GM03348 (cell line): ENCODE measurements at places on chromosomes 7 and 10.
A peak's percentile ranks its signal among the peaks of the same experiment; 100 is the strongest.

DNA sequence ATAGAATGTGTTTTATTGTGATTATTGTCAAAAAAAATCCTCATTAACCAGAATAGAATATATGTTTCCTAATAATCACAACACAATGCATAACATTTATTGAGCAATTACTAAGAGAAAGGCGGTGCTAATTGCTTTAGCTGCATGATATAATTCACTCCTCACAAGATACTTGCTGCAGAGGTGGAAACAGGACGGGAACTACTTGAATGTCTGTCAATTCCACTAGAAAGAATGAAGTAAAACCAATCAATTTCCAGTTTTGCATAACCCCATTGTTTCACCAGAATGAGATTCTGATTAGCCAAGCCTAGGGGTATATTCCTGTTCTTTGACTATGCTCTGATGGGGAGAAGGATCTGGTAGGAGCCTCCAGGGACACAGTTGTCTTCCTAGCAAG lies 239.1 kb upstream of the NRP1 start:
- DNase-seq: no peak

GRCh38 chr7:94970085-94970576 lies 62.7 kb downstream of the PPP1R9A start:
- no peak for DNase-seq

DNA sequence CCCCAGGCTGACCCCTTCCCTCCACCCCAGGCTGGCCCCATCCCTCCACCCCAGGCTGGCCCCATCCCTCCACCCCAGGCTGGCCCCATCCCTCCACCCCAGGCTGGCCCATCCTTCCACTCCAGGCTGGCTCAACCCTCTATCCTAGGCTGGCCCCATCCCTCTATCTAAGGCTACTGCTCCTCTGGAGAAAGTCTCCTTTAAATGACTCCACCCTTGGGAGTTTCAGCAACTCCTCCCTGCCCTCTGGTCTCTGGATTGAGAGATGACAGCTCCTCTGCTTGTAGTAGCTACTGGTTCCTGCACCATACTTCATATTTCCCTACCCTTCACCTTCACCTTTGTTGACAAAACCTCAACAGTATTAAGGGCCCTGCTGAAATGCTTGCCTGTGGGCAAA lies 8.5 kb downstream of the PRLHR start:
- no peak for DNase-seq

DNA sequence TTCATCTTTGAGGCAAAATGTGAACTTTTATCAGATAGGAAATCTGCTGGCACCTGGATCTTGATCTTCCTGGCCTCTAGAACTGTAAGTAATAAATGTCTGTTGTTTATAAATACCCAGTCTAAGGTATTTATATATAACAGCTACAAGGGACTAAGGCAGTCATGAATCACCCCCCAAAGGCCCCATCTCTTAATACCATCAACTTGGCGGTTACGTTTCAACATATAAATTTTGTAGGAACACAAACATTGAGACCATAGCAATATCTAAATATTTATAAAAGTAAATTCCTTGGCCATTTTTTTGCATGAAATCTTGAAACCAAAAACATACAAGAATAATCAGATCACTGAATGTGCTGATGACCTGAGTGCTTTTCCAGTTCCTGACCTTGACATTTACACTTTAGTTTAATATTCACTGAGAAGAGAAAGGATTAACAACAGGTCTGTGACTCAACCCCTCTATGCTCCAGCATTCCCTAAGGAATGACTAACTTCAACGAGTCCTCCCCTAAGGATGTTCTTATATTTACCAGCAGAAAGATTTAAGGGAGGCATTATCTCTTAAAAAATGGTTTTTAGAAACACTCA lies 1438.5 kb upstream of the CELF2 start:
- no peak for DNase-seq

DNA sequence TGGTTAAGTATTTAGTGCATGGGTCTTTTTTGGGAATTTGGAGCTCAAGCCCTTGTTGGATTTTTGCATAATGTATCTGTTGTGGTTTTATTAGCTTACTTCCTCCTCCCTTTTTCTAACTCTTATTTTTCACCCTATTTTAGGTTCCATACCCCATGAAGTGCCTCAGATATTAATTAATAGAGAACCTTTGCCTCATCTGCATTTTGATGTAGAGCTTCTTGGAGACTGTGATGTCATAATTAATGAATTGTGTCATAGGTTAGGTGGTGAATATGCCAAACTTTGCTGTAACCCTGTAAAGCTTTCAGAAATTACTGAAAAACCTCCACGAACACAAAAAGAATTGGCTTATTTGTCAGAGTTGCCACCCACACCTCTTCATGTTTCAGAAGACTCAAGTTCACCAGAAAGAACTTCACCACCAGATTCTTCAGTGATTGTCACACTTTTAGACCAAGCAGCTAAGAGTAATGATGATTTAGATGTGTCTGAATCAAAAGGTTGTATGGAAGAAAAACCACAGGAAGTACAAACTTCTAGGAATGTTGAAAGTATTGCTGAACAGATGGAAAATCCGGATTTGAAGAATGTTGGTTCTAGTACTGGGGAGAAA lies 28.0 kb downstream of the SIRT1 start:
- peak; percentile 38 for DNase-seq

GRCh38 chr7:98251231-98251600 lies 816 bp downstream of the TECPR1 start:
- DNase-seq: no peak

DNA sequence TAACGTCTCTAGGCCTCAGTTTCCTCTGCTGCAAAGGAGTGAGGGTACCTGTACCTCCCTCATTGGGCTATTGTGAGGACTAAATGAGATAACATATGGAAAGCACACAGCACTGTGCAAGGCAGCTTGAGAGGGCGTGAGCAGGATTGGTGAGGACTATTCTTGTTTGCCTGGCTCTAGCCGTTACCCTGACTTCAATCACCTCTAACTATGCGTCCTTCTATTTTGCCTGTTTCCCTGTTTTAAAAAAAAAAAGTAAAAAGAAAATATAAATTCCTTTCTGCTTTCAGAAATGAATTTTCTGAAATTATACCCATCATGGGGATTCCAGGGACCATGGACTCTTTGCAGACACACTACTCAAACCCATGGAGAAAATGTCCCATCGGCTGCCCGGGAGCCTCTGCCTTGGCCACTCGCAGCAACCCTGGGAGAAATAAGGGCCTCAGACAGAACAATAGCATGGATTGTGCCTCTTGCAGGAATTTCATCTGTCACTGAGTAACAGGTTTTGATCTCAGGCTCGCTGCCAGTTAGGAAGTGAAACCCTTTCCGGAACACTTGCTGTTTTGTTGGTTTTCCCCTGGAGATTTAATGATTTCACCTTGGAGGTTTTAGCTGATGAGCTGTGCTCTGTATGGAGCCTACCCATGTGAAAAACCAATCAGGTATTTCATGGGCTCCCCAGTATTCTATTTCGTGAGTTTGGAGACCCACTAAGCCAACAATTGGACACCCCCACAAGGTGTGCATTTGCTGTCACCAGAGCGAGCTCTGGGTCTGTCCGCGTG lies 55.6 kb downstream of the STEAP1B start:
- no peak for DNase-seq

DNA sequence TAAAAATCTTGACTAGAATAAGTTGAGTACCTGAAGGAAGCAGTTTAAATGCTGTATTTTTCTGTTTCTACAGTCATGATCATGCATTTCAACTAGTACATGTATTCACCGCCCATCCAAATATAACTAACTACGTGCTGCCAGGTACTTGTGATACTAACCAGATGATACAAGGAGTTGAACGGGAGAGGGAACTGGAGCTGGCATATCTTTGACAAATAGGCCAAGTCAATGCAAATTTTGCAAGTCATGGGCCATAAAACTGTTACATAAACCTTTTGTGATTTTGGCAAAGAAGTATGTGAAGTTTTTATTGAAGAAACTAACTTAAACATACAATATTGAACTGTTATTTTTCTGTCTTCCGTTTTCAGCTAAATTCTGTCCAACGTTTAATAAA lies 14.5 kb downstream of the NUP42 start:
- no peak for DNase-seq

DNA sequence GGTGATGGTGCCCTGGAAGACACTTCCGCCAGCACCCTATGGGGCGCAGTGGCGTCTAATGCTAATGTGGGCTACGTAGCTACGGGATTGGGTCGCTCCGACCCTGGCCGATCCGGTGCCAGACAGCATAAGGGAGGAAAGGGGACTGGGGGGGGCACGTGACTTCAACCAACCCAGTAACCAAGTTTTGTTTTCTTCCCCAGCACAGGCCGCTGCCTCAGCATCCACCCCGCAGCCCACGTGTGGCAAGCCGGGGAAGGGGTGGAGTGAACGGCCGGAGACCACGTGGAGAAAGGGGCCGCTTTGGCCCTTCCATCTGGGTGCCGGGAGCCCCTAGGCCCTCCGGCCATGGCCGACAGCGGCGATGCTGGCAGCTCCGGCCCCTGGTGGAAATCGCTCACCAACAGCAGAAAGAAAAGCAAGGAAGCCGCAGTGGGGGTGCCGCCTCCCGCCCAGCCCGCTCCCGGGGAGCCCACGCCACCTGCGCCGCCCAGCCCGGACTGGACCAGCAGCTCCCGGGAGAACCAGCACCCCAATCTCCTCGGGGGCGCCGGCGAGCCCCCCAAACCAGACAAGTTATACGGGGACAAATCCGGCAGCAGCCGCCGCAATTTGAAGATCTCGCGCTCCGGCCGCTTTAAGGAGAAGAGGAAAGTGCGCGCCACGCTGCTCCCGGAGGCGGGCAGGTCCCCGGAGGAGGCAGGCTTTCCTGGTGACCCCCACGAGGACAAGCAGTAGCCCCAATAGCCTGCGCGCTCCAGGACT lies 2.5 kb downstream of the PRR15 start:
- peak; percentile 59 for DNase-seq

- peak; percentile 67 for DNase-seq
Measured at GRCh38 chr10:99234041-99234790, 1.4 kb downstream of the HPSE2 start.

DNA sequence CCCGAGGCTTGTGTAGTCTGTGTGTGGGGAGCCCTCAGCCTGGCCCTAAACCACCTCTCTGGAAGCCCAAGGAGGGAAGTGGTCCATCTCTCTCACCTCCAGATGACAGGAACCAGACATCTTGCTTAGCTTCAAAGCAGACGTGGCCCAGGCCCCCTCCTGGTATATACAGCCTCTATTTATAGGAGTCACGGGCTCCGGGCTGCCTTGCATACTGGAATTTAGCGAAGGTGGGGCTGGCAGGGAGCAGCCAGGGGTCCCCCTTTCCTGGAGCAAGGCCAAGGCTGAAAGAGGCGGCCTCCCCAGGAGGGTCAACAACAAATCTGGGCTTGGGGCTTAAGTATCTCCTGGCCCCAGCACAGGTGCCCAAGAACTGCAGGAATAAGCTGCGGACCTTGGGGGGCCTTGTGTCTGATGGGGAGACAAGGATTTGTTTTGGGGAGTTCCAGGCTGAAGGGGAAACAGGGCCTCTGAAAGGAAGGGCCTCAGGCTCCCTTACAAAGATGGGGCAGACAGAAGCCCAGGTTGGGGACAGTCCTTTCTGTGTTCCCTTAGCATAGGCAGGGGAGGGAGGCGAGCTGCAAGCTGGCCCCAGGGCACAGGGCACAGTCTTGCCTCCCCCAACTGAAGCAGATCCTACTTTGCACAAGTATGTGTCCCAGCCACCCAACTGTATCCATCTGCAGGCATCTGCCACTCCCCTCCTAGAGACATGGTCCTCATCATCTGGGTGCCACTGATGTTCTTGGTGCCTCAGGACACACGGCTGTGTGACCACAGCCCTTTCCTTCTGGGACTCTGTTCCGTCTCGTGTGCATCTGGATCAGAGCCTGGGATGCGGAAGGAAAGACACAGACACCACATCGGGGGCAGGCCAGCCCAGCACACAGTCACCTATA lies 11.9 kb downstream of the ZCCHC24 start:
- DNase-seq: no peak

DNA sequence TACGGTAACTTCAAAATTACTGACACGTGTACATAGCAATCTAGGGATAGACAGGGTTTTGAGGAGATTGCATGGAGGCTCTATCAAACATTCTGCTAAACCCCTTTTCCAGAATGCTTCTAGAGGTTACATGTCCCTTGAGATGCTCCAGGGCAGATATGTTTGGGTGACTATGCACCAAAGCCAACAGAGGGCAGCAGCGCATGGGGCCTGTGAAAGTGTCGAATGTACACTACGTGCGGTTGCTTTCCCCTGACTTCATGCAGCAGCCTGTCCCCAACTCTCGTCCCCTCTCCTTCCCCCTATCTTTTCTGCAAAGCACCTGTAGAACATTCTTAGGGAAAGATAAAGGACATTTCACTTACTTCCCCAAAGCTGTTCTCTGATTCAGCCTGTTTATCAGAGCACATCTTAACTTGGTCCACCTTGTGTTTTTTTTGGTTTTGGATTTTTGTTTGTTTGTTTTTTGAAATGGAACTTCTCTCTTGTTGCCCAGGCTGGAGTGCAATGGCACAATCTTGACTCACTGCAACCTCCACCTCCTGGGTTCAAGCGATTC lies 90.2 kb downstream of the UBE3C start:
- peak; percentile 22 for DNase-seq

DNA sequence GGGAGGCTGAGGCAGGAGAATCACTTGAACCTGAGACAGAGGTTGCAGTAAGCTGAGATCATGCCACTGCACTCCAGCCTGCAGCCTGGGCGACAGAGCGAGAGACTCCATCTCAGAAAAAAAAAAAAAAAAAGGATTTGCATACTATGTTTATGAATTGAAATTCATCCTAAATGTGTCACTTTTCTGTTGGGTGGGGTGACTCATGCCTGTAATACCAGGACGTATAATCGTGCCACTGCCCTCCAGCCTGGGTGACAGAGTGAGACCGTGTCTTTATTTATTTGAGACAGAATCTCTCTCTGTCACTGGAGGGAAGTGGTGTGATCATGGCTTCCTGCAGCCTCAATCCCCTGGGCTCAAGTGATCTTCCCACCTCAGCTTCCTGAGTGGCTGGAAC lies 5.8 kb downstream of the ZNF212 start:
- no peak for DNase-seq

- no peak for DNase-seq
Measured at GRCh38 chr7:77395626-77396025, 20.5 kb downstream of the GSAP start.

DNA sequence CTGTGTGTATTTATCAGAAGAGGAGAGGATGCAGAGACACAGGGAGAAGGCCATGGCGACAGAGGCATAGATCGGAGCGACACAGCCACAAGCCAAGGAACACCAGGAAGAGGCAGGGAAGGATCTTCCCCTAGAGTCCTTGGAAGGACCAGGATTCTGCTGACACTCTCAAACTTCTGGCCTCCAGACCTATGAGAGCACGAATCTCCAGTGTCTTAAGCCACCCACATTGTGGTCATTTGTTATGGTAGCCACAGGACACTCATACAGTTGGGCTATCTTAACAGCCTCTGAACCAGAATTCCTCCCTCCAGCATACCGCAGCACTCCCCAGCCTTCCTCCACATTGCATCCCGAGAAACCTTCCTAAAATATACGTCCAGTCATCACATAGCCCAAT lies 367.0 kb upstream of the MGMT start:
- no peak for DNase-seq

GRCh38 chr7:4803397-4804241 lies 28.2 kb downstream of the AP5Z1 start:
- DNase-seq: no peak

- DNase-seq: no peak
Measured at GRCh38 chr10:20839910-20840309, 57.2 kb downstream of the NEBL start.
